ENCODE measurements at places on chromosomes 2 and 18.

DNA sequence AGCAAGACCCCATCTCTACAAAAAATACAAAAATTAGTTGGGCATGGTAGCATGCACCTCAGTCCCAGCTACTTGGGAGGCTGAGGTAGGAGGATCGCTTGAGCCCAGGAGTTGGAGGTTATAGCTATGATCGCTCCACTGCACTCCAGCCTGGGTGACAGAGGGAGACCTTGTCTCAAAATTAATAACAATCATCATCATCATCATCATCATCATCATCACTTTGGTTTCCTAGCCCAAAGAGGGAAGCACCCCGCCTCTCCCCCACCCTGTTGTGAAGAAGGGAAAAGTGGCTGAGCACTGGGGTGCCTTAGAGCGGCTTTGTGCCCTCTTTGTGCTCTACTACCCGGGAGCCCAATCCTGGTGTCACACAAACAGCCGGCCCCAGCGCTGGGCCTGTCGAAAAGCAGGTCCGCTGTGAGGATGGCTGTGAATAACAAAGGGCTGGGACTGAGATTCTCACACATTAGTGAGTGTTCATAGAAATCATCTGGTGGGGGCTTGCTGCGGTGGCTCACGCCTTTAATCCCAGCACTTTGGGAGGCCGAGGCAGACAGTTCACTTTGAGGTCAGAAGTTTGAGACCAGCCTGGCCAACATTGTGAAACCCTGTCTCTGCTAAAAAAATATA lies 42.6 kb upstream of the ASXL2 start:
- DNase-seq = no peak

GRCh38 chr2:32168513-32168912 lies 2.8 kb downstream of the SLC30A6 start:
- no peak for DNase-seq

DNA sequence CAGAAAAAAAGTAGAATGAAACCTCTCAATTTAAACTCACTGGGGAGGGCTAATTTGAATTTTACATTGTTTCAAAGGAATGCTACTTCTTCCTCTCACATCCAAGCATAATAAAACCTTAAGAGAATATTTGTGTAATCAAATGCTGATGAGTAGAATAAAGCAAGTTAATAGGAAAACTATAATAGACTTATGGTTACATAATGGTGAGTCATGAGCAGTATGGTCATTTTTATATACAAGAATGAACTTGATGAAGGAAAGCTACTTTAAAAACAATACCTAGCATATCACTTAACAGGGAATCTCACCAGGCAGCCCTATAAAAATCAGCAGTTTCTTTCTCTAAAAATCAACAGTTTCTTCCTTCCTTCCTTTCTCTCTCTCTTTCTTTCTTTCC lies 80.3 kb downstream of the VSNL1 start:
- no peak for DNase-seq

DNA sequence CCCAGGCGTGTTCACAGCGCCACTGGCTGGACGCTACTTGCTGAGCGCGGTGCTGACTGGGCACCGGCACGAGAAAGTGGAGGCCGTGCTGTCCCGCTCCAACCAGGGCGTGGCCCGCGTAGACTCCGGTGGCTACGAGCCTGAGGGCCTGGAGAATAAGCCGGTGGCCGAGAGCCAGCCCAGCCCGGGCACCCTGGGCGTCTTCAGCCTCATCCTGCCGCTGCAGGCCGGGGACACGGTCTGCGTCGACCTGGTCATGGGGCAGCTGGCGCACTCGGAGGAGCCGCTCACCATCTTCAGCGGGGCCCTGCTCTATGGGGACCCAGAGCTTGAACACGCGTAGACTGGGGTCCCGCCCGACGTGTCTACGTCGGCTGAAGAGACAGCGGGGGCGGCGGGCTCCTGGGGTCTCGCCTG lies 891 bp upstream of the KHK start:
- peak; percentile 78 for DNase-seq

GRCh38 chr2:14831458-14831857 lies 198.9 kb downstream of the LRATD1 start:
- no peak for DNase-seq

- DNase-seq = no peak
Observed at GRCh38 chr2:199440118-199440517, 17.6 kb downstream of the SATB2 start.

GRCh38 chr2:113965644-113966043 lies 75.8 kb downstream of the ACTR3 start:
- peak; percentile 22 for DNase-seq

GRCh38 chr2:142714600-142714999 lies 162.9 kb upstream of the KYNU start:
- no peak for DNase-seq
